Brain microvascular endothelial cell (primary cell): ENCODE measurements at places on chromosomes 12 and 14.

GRCh38 chr12:2957816-2958431 lies 1.3 kb upstream of the TEAD4 start:
- DNase-seq: peak; percentile 35

DNA sequence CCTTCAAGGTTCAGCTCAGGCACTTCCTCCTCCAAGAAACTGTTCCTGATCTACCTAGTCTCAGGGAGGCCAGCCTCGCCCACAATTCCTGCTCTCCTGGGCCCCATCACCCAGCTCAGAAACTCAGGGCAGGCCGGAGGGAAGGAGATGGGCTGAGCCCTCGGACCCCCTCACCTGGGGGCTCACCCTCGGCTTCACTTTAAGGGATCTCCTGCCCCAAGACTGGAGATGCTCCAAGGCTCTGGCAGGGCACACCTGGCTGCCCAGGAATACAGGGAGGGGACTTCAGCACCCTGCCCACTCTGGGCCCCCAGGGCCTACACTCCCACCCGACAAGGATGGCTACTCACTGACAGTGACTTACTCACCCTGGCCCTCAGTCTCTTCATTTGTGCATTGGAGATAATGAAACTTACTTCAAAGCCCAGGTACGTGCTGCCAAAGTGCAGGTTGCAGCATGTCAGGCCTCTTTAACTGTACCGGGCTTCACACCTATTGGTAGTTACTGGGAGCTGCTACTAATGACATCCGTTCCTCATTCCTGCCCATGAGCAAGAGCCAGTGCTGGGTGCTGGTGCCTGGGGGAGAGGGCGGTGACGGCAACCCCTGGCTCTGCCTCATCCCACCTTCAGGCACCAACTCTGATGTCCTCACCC lies 21.0 kb upstream of the PPP1R13B start:
- DNase-seq: no peak

- no peak for DNase-seq
These were observed 107.2 kb upstream of the FGD4 start for GRCh38 chr12:32292151-32292550.

DNA sequence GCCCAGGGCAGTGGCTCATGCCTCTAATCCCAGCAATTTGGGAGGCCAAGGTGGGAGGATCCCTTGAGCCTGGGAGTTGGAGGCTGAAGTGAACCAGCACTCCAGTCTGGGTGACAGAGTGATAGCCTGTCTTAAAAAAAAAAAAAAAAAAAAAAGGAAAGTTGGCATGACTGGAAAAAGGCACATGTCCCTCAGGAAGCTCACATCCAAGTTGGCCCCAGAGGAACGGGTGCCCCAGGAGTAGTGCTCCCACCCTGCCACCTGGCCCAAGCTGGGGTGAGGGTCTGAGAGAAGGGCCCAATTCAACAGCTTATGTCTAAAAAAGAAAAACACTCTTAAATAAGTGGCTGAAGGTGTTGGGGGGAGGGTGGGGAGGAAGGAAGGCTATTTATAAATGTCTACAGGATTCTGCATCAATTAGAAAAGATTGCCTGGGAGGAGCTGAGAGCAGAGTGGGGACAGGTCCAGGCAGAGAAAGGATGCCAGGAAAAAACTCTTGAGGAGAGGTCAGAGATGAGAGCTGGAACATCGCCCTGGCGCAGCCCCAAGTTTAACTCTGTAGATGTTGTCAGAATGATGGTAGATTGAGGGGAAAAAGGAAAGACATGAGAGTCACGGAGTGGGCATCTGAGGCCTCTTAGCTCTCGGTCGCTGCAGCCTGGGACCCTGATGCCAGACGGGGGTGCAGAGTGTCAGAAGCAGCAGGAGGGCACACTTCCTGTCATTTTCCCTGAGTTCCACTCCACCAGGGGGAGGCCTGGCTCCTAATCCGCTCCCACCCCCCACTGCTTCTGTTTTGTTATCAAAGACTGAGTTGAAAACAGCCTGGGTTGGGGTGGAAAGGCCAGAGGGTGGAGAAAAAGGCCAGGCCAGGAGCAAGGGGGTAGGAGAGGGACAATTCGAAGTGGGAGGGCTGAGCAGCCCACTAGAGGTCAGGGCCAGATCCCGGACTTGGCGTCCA lies 7.3 kb downstream of the SPRYD3 start:
- DNase-seq: no peak

DNA sequence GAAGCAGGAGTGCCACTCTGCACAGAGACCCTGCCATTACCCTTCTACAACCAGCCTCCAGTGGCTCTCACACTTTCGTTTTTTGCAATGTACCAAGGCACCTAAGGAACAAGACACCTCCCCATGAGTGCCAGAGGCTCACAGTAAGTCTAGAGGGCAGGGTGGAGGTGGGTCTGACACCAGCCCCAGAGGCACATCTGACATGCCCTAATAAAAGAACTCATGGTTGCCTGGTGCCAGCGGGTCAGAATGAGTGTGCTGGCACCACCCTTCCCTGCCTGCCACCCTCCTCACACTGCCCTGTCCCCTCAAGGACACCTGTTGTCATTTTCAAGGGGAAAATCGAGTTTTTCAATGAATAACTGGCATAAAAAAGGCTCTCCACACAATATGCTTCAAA lies 161.2 kb downstream of the FOXN3 start:
- no peak for DNase-seq

GRCh38 chr14:94844593-94845152 lies 74.8 kb upstream of the GSC start:
- no peak for DNase-seq

DNA sequence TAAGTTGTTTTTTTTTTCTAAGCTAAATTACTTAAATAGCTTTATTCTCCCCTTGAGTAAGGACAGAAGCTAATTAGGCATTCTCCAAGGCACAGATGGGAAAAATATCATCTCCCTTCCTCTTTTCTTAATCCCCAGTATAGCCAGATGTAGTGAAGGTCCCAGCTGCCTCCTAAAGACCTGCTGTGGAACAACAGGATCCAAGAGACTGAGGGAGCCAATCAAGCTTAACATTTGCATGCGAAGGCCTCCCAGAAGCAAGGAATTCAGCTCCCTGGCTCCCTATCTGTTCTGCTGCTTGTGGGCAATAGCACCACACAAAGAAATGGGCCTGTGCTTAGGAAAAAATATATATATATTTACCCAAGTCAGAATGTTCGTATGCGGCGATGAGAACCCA lies 255.2 kb downstream of the SYT1 start:
- DNase-seq: no peak

- DNase-seq: no peak
These were observed 59.7 kb upstream of the MAX start for GRCh38 chr14:65162031-65162430.

GRCh38 chr12:226401-226800 lies 12.4 kb upstream of the SLC6A12 start:
- no peak for DNase-seq

- DNase-seq: no peak
These were observed 19.2 kb upstream of the ASPG start for GRCh38 chr14:104066279-104066678.

GRCh38 chr12:111193496-111193895 lies 175.4 kb downstream of the PHETA1 start:
- DNase-seq: no peak

DNA sequence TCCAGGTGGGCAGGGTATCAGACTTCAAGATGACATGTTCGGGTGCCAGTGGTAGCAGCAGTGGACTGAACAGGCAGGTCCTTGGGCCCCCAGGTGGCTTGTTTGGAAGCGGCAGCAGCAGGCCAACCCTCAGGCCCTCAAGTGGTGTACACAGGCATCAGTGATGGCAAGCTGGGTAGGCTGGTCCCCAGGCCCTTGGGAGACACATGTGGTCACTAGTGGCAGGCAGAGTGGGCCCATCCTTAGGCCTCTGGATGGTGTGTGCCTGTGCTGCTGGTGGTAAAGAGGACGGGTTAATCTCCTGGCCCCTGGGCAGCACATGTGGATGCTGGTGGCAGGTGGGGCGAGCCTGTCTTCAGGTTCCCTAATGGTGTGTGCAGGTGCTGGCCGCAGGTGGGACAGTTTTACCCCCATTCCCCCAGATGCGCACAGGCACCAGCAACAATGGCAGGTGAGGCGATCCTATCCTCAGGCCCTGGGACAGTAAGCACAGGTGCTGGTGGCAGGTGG lies 8.0 kb downstream of the OAS2 start:
- DNase-seq: no peak

DNA sequence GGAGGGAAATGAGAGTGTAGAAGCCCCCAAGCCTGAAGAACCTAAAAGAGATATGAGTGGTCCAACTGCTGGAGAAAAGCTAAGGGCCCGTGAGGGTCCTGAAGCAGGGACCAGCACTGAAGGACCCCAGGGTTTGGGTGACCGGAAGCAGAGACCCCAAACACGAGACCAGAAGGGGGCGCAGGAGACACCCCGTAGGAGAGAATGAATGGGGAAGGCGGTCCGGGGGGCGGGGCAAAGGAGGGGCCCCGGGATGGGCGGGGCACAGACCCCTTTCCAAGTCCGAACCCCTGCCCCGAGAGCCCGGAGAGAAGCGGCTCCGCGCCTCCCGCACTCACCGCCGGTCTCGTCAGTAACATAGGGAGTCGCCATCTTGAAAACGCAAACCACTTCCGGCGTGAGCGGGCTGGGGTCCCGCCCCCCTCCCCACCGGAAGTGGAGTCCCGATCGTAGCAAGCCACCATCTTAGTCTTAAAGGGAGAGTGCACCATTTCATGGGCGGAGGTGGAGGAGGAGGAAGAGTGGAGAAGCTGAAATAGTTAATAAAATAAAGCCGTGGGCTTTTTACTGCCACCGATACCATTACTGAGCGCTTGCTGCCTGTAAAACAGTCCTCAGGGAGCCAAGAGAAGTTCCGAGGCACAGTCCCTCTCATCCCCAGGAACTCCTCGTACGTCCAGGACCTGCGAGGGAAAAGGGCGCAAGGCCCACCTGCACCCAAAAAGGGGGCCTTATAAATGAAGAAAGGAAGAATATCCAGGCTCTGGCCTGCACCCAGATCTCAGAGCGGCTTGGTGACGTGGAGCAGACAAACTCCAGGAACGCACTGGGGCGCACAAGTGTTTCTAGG lies 731 bp downstream of the PYM1 start:
- peak; percentile 88 for DNase-seq

DNA sequence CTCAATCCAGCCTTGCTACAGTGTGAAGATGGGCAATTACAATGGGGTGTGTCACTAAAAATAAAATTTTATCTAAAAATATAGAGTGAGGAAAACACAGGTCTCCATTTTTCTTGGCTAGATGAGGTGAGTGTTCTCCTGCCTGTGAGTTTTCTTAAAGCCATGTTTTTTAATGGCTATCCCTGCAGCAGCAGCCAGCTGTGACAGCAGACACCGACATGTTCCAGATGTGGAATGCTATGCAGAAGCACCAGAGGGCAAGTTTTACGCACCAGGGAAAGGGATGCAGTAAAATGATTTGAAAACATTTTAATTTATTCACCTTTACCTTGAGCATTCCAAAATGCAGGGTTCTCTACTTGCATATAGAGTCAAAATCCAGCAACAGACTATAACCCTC lies 577.0 kb upstream of the STXBP6 start:
- no peak for DNase-seq

- DNase-seq: no peak
These were observed 111.8 kb upstream of the IGF1 start for GRCh38 chr12:102592134-102592533.

GRCh38 chr14:99538275-99538674 lies 57.1 kb downstream of the CCNK start:
- DNase-seq: peak; percentile 31

DNA sequence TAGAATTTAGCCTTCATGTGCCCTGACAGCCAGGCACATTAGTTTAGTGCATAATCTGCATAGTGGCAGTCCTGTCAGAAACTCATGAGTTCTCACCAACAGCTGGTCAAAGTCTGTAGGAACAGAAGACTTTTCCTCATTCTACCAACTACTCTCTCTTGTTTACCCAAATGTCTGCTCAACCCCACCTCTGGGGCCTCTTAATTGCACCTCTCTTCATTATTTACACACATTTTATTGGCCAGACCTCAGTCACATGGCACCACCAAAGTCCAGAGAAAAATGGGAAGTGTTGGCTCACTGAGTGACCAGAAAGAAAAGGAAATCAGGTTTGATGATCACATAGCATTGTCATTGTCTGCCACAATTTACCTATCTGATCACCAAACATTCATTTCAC lies 114.6 kb upstream of the PLXNC1 start:
- no peak for DNase-seq

DNA sequence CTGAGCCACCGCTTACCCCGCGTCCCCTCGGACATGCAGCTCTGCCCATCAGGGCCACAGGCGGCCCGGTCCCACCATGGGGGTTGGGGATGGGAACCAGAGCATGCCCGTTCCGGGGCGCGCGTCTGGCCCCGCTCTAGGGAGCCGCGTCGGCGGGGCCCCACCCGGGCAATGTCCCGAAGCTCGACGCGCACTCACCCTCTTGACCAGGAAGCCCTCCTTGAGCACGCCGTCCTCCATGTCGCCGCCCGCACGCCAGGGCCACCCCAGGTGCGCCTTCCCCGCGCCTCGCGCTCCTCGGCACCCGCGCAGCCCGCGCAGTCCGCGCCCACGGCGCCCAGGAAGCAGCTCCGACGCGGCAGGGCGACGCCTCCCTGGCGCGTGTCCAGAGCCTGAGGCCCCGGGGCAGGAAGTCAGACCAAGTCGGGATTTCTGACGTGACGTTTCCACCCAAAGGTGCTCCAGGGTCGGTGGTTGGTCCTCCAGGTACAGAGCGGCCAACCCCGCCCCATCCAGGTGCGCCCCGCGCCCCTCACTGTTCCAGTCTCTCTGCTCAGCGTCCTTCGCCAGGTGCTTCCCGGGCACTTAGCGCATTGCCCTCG lies at the start of gene PLEK2:
PLEK2 (minus strand) TSS at position 346 of the 602 bp plus-strand sequence; CDS start at position 240, 106 bp downstream.
- no peak for DNase-seq

DNA sequence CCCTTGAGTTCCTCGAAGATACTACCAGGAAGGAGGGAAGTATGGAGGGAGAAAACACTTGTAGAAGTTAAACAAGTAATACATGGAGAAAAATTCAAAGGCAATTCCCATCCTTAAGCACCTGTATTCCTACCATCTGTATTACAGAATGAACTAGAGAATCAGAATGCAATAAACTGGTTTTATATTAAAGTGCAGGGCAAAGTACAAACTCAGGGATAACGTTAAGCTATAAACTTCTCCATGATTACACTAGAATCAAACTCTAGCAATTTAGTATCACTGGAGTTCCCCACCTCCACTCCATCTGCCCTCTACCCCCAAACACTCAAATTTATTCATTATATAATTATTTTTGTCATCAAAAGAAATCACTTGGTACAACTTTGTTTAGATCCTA lies 13.1 kb downstream of the PAWR start:
- DNase-seq: no peak

DNA sequence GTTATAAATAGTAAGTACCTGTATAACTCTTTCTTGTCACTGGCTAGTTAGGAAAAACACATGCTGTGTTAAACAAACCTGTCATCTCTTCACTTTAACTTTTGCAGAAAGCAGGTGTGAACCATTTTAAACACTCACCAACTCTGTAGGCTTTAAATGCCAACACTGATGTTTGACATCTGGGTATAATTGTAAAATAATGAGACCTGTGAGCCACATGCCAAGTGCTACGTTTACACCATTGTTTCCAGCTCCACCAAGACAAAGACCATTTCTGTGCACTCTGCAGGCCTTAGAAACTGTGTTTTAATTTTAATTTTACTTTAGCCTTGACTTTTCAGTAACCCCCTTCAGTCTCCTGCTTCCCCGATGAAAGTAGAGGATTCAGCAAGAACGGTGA lies 11.0 kb downstream of the TPH2 start:
- DNase-seq: no peak

GRCh38 chr14:62179367-62180018 lies 417.3 kb downstream of the SNAPC1 start:
- DNase-seq: peak; percentile 81
